ENCODE measurements at places on chromosomes 2 and 18.

DNA sequence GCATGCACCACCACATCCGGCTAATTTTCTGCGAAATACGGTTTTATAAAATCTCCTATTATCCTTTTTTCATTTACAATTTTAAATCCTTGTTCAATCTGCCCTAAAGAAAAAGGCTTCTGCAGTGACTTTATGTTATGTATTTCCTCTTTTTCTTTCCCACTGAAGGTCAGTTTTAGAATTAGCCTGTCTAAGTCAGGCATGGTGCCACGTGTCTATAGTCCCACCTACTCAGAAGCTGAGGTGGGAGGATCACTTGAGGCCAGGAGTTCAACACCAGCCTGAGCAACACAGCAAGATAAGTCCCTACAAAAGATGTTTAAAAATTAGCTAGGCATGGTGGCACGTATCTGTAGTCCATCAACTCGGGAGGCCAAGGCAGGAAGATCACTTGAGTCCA lies 39.8 kb upstream of the TNFRSF11A start:
- H3K36me3 ChIP-seq = peaks cover 35% of the 10 kb centered on the region
- DNase-seq = no peak
- peaks cover 8% of the 10 kb centered on the region for H3K4me1 ChIP-seq

DNA sequence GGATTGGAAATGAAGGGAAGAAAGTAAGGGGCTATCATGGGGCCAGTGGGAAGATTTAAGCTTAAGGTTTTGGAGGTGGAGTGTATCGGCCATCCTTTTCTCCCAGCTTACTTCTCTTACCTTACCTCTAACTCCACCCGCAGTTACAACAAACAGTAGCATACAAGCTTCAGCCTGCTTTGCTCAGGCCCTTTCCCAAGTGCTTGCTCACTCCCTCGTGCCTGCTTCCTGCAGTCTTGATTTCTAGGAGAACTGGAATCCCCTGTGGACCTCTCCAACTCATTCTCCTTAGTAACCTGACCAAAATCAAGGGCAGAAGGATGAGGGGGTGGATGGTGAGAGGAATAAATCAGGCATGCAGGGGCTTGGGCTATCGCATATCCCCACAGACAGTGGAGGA lies 5.8 kb upstream of the LYG2 start:
- H3K27ac ChIP-seq = no peak overlapping the region
- no peaks in the 10 kb centered on the region for H3K4me1 ChIP-seq
- no peaks in the 10 kb centered on the region for H3K27me3 ChIP-seq
- DNase-seq = no peak
- H3K4me3 ChIP-seq = no peak overlapping the region

- H3K27ac ChIP-seq = no peak overlapping the region
- DNase-seq = no peak
Measured at GRCh38 chr2:196149948-196150347, 21.4 kb downstream of the STK17B start.

- no peak overlapping the region for H3K27ac ChIP-seq
- H3K27me3 ChIP-seq = no peaks in the 10 kb centered on the region
Measured at GRCh38 chr2:35410431-35411061, 945.0 kb upstream of the CRIM1 start.

GRCh38 chr2:5433855-5434254 lies 258.3 kb upstream of the SOX11 start:
- H3K4me1 ChIP-seq = no peaks in the 10 kb centered on the region
- no peak for DNase-seq

GRCh38 chr2:241381872-241382271 lies 25.8 kb downstream of the FARP2 start:
- no peak overlapping the region for H3K27ac ChIP-seq
- no peaks in the 10 kb centered on the region for H3K27me3 ChIP-seq
- DNase-seq = no peak
- H3K4me3 ChIP-seq = no peak overlapping the region
- H3K36me3 ChIP-seq = no peaks in the 10 kb centered on the region
- H3K4me1 ChIP-seq = peaks cover 46% of the 10 kb centered on the region

- H3K27me3 ChIP-seq = no peaks in the 10 kb centered on the region
- H3K4me1 ChIP-seq = no peaks in the 10 kb centered on the region
- no peak overlapping the region for H3K4me3 ChIP-seq
- H3K27ac ChIP-seq = no peak overlapping the region
Measured at GRCh38 chr2:230691005-230691647, 21.5 kb upstream of the CAB39 start.

GRCh38 chr2:10526281-10527000 lies 78.3 kb upstream of the ODC1 start:
- H3K27me3 ChIP-seq = no peaks in the 10 kb centered on the region
- no peak overlapping the region for H3K27ac ChIP-seq
- no peak for DNase-seq
- no peak overlapping the region for H3K4me3 ChIP-seq

DNA sequence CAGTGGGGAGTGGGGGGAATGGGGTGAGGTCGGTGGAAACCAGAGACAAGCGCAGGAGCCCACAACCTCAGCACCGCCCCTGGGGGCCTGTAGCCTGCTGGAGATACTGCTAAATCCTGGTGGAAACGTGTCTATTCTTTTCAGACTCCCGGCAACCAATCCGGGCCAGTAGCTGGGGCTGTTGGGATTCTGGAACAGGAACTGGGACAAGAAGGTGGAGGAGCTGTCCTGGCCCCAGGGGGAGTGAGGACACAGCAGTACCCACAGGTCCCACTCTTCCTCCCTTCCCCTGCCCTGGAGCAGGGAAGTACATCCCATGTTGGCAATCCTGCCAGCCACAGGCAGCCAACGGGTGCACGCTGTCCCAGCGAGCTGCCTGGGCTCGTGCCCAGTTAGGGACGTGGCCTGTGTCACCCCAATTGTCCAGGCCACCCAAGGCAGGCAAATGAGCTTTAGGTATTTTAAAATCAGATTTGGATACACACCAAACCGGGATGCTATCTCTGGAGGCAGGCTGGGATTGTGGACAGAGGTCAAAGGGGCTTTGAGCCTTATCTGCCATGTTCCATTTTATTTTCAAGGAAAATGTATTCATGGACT lies 51.8 kb downstream of the HS1BP3 start:
- H3K27me3 ChIP-seq = no peaks in the 10 kb centered on the region
- no peaks in the 10 kb centered on the region for H3K36me3 ChIP-seq
- H3K4me1 ChIP-seq = peaks cover 45% of the 10 kb centered on the region
- DNase-seq = peak; percentile 71

- H3K27me3 ChIP-seq = peaks cover 23% of the 10 kb centered on the region
- peaks cover 5% of the 10 kb centered on the region for H3K4me1 ChIP-seq
- no peak overlapping the region for H3K4me3 ChIP-seq
- no peak overlapping the region for H3K27ac ChIP-seq
- peaks cover 3% of the 10 kb centered on the region for H3K36me3 ChIP-seq
- DNase-seq = no peak
Measured at GRCh38 chr2:232543491-232543890, 4.0 kb downstream of the CHRNG start.

DNA sequence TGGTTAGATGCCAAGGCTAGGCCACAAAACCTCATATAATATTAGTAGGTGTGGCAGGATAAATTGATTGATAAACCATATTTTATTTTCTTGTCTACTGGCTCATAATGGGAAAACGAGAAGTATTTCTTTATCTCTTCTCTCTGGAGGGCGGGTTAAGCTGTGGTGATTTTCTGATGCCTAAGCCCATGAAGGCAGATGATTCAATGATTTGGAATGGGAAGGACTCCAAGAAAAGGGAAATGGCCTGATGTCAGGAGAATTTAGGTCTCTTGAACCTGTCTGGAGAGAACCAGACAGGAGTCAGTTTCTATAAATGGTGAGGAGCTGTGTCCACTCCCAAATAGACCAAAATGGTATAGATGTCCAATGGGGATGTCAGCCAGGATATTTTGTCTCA lies 18.7 kb upstream of the MAP4K3 start:
- no peaks in the 10 kb centered on the region for H3K4me1 ChIP-seq
- no peak overlapping the region for H3K4me3 ChIP-seq
- peaks cover 4% of the 10 kb centered on the region for H3K36me3 ChIP-seq

GRCh38 chr2:156340804-156341451 lies 8.4 kb upstream of the NR4A2 start:
- H3K27ac ChIP-seq = peak overlapping the region; percentile 100
- H3K36me3 ChIP-seq = no peaks in the 10 kb centered on the region
- no peak for DNase-seq
- no peaks in the 10 kb centered on the region for H3K27me3 ChIP-seq
- H3K4me1 ChIP-seq = peaks cover 18% of the 10 kb centered on the region

DNA sequence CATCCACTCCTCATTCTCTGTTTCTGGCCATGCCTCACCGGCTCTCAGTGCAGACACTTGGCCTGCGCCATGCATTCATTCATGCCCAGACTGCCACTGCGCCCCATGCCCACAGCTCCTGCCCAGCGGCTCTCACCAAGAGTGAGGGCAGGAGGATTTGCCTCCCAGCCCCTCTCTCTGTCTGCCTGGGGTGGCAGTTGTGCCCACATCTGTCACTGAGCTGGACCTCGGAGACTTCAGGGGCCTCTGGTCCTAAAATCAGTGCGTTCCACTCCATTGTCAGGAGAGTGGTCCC lies 75.1 kb downstream of the CIB4 start:
- no peak for DNase-seq
- H3K27ac ChIP-seq = no peak overlapping the region
- H3K4me1 ChIP-seq = peaks cover 14% of the 10 kb centered on the region
- no peaks in the 10 kb centered on the region for H3K36me3 ChIP-seq
- H3K4me3 ChIP-seq = no peak overlapping the region

DNA sequence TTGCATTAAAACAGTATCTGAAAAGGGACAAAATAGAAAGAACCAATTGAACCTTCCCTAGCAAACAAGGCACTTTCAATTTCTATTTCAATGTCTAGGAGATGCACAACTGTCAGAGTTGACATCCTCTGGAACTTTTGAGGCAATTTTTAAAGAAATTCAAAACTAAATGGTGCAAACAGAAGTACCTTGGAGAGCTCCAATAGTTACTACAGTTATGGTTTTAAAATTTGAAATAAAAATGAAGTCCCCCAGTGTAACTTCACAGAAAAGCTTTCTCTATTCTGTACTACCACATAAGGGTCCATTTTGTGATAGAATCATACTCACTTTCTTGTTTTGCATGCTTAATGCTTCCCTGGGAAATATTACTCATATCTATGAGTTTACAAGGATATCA lies 162.1 kb downstream of the KCNH7 start:
- DNase-seq = no peak
- no peaks in the 10 kb centered on the region for H3K36me3 ChIP-seq
- no peak overlapping the region for H3K27ac ChIP-seq

- H3K27ac ChIP-seq = no peak overlapping the region
- DNase-seq = no peak
- peaks cover 22% of the 10 kb centered on the region for H3K4me1 ChIP-seq
- H3K27me3 ChIP-seq = no peaks in the 10 kb centered on the region
Measured at GRCh38 chr18:32081881-32082280, 9.8 kb upstream of the RNF138 start.

All from suprapubic skin (tissue), 4 donors.